ENCODE measurements at places on chromosomes 5 and 9.

DNA sequence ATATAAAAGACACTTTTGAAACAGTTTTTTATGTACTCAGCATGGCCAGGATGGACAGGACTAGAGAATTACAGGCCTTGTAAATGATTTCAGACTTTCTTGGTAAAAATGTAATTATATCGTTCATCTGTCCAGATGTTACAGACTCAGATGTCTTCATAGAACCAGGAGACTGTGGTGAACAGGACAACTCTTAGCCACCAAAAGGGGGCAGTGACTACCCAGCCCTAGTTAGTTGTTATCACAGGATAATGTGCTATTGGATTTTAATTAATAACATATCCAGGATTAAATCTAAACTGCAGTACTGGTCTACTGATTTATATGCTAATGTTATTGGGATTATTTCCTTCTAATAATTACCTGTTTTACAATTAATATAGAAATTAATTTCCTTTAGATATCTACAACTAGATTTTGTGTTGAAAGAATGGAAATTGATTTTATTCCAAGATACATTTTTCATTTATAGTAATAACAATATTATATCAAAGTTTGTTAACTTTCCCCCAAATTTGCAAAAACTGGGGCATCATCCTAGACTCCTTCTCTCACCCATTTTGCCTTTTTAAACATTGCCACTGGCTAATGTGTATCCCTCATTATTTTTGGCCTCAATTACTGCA is 99.4 kb downstream of the MTREX start:
- no peak for DNase-seq

GRCh38 chr5:138596105-138596881 is 21.1 kb upstream of the HSPA9 start:
- DNase-seq, result peak; percentile 57

GRCh38 chr9:136546697-136547501 is 1.1 kb upstream of the NOTCH1 start:
- DNase-seq, result peak; percentile 80

- no peak for DNase-seq
Observed at GRCh38 chr9:95753762-95754465, 121.6 kb upstream of the ERCC6L2 start.

- DNase-seq, result no peak
Observed at GRCh38 chr5:43729846-43730478, 127.0 kb downstream of the NNT start.

DNA sequence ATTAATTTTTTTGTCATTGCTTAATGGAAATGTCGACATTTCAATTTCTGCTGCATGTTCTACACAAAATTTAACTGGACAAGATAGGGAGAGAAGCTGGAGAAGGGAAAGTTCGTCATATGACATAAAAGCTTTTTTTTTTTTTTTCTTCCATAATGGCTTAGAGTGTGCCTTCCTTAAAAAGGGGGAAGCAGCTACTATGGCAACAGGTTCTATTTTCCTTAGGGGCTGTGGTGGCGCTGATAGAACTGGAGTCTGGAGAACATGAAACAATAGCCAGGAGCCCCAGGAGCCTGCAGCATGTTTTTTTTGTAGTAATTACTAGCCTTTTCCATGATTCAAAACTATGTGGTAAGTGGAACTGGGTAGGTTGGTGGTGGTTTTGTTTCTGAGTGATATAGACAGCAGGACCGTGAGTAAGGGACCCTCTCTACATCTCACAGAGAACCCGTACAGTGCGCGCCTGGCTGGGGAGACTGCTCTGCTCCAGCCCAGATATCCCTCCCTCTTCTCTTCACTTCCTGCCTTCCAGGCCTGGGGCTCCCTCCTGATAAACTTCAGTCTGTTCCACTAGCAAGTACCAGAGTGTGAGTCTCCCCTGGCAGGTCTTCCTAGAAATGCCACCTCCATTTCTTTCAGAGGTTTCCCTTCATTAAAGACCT is 301.6 kb downstream of the NR3C1 start:
- no peak for DNase-seq

- no peak for DNase-seq
Observed at GRCh38 chr5:142772446-142773293, 2.5 kb downstream of the ARHGAP26 start.

DNA sequence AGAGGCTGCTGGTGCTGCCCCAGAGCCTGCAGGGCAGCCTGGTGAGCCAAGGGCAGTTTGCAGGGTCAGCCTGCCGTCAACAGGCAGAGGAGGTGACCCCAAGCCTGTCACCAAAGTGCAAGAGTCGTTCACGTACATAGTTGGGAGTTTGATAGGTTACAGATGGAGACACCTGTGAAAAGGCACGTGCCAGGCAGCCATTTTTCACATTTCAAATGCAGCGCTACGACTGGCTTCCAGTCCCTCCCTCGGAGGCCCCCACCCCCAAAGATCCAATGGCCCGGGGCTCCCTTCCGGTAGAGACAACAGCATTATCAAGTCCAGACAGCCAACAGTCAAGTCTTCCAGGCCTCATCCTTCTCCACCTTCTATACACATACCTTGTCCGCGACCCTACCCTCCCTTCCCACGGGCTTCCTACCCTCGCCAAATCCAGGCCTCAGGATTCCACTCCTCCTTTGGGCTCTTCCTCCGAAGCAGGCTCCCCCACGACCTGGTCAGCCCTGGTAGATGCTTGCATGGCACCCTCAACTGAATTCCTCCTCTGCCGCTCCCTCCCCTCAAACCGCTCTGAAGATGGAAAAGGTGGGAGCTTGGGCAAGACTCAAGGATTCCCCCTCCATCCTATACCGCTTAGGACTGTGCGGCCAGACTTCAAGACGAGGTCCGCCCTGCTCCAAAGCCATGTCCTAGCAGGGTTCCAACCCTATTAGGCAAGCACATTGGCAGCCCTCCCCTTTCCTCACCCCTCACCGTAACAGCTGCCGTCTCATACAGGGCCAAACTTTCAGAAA is 13.2 kb downstream of the HNRNPH1 start:
- no peak for DNase-seq

DNA sequence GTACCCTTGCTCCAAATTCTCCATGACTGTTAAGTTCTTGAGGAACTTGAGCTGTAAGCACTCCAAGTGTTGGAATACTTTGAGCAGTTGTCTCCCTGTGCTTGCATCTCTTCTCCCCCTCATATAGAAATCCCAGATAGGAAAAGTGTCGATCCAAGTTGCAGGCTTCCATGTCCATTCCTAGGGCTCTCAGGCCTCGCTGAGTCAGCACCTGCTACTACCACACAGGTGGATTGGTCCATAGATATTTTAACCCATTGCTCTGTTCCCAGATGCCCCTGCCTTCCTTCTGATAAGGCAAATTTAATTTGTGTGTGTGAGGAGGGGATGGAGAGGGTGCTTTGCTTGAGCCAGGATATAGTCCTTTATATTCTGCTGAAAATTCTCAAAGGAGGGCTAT is 95.8 kb downstream of the PIP5K1B start:
- no peak for DNase-seq

GRCh38 chr5:150052956-150053712 is 33.2 kb downstream of the CSF1R start:
- peak; percentile 43 for DNase-seq

DNA sequence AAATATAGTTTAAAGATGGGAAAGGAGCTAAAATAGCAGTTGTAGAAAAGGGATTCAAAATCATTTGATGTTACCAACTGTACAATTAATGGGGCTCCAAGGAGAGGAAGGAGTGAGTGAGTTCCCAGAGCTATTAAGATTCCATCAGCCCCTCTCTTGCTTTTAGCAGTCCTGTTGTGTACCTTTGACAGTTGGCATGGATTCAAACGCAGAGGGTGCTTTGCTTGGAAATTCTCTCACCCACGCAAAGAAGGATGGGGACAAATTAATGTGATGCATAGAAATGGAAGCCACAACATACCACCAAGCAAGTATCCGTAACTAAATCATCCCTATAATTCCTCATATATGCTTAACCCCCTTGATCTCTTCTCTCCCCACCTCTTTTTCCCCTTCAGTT is 461.3 kb downstream of the EBF1 start:
- no peak for DNase-seq

DNA sequence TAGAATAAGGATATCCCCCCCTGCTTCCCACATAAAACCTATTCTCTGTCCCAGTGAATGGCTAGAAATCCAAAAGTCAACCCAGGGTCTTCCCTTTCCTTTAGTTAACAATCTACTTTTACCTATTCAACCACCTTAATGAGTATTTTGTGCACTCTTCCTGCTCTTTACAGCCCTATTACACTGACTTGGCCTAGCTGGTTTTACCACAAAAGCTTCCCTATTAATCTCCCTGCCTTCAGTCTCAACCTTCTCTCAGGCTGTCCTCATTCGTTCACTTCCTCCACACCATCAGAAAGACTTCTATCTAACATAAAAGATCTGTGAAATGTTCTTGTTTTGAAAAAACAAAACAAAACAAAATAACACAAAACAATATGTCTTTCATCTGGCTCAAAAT is 16.2 kb downstream of the CTNNAL1 start:
- no peak for DNase-seq

DNA sequence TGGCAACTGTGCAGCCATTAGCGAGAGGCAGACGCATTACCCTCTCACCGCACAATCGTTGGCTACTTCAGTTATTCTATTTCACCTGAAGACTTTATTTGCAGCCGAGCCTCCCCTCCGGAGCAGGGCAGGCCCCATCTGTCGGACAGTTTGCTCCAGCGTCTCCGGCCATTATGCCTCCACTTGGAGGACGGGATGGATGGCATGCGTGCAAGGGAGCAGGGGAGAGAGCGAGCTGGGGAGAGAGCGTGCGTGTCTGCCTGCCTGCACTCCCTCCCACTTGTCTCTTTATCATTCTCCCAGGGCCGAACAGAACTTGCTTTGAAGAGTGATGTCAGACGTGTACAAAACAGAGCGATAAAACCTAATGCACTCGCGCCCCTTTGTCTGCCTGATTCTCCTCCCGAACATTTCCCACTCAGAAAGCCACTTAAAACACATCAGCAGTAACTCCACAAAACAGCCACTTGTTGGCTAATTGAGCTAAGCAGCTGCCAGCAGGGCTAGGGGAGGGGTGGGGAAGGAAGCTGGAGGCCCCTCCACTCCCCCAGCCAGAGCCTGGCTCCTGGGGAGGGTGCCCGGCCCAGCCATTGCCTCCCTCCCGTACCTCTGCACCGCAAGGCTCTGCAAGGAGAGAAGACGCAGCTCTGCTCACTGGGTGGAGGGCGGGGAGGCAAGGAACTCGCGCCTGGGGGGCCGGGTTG is 43.4 kb upstream of the FUBP3 start:
- peak; percentile 53 for DNase-seq

DNA sequence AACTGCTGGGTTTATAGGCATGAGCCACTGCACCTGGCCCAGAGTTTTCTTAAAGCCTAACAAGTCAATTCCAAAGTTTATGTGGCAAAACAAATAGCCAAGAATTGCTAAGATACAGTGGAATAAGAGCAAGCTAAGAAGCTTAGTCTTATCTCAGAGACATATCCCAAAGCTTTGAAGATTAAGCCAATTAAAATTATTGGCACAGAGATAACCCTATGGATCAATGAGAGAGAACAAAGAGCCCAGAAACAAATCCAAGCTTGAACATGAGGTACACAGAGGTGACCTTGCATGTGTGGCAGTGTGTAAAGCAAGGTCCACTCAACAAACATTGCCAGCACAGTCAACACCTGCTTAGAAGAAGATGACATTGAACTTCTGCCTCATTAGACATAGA is 13.3 kb downstream of the BTNL3 start:
- no peak for DNase-seq

DNA sequence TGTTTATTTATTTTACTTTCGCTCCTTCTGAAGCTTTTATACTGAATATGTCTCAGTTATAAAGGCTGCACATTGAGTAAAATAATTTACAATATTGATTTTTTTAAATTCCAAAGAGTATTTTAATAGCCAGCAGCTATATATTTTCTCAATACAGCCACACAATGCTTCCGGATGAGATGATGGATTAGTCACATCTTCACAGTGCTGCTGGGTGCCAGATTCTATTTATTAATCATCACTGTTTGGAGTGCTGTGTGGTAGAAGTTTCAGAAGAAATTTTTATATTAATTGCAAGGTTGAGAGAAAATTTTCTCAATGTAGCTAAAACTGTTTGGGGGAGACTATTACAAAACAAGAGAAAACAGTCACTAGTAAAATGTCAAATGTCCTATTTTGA is 989.8 kb downstream of the TLE4 start:
- no peak for DNase-seq

DNA sequence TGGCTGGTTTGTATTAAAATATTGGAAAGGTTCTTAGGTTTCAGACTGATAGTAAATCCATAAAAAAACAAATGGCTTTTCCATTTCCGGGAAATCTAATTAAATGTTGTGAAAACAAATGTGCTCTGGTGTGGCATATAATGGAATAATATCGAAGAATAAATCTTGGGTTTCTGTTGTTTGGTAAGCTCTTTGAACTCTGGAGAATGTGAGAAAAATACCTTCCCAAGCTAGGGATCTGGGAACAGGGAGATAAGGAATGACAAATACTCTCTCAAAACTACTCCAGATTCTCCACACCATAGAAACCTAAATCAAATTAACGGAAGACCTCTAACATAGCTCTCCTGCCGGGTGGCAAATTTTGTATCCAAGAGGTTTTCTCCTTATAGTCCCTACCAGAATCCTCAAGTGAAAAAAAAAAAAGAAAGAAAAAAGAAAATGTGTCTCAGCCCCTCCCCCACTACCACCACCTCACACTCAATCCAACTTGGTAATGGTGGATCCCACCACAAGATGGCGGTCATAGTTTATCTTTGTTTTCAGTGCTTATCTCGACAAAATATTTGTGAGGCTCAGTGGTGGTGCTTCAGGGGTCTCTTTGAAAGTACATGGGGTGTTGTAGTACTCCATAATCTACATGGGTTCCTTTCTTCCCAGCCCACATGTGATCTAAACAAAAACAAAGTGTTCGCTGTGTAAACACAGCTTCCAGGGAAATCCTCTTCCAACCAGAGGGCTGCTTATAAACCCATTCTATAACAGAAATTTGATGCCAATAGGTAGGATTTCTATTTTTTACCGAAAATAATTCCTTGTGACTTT is 54.5 kb upstream of the FST start:
- DNase-seq, result peak; percentile 90

GRCh38 chr5:159310511-159310910 is 19.8 kb downstream of the IL12B start:
- peak; percentile 81 for DNase-seq

DNA sequence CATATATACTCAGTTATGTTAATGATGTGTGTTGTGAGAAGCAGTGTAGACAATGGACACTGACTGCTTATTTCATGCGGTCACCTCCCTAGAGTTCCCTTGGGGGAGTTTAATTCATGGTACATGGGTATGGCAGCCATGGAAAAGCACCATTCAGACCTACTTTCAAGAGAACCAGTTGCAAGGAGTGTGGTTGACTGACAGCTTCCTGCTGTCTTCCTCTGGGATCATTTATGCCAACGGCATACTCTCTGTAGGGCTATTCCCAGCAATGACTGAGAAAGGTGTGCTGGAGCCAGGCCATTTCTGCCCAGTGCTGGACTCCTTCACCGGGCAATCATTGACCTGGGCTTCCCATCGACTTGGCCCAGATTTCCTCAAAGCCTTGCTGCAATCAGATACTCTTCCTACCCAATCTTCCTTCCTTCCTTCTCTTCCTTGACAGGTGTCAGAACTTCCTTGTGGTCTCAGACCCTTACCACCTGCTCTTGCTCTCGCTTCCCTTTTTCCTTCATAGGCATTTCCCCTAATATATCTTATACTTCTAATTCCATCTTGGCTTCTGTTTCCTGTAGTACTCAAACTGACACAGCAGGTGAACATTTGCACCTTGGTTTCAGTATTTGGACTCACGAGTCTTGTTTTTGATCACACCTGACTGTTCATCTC is 3.4 kb upstream of the CLINT1 start:
- DNase-seq, result no peak

GRCh38 chr9:88590558-88591146 is 55.7 kb downstream of the NXNL2 start:
- peak; percentile 85 for DNase-seq

- DNase-seq, result no peak
Observed at GRCh38 chr5:123297866-123298265, 125.3 kb downstream of the CEP120 start.

GRCh38 chr5:157651623-157652376 is 438 bp downstream of the SOX30 start:
- peak; percentile 77 for DNase-seq
